ENCODE measurements at places on chromosomes 16 and 17. TPM values are rescaled to one million over a fixed set of nuclear protein-coding genes. Genes with fewer than 3 reads are reported as not detected.

DNA sequence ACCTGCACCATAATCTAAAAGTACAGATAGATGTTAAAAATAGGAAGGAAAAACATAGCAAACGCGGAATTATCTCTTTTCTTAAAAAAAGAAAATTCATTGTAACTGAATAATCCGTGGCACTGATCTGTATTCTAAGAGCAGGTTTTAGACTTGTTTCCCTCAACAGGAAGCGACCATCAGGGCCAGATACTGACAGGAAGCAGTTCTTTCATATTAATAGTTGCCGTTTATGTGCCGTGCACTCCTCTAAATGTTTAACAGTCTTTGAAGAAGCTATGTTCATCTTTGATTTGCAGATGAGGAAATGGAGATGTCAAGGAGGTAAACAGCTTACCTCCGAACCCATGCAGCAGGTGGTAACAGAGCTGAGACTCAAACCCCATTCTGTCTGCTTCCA, 23.6 kb downstream of the DYNLRB2 start:
- DNase-seq = no peak
- H3K4me3 ChIP-seq = no peak overlapping the region
- no peaks in the 10 kb centered on the region for H3K4me1 ChIP-seq
- no peaks in the 10 kb centered on the region for H3K27me3 ChIP-seq

DNA sequence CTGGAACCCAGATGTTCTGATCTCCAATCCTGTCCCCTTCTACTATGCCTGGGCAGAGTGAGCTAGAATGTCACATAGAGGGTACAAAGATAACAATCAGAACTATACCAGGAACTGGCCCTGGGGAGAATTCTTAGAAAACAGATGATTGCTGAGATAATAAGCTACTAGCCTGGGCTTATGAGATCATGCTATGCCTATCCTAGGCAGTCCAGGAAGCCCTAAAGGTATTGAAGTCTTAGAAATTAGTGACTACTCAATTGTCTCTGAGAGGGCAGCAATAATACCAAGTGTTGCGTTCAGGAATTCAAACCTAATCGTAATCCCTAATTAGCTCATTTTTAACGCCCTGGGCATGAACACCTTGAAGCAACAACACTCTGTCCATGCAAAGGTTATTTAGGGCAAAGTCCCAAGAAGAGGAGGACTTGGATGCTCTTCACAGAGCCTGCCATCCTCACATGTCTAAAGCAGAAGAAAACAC, 77.1 kb downstream of the MMD start:
- no peak overlapping the region for H3K4me3 ChIP-seq
- no peaks in the 10 kb centered on the region for H3K27me3 ChIP-seq
- H3K4me1 ChIP-seq = no peaks in the 10 kb centered on the region
- H3K36me3 ChIP-seq = no peaks in the 10 kb centered on the region
- H3K27ac ChIP-seq = no peak overlapping the region

- H3K36me3 ChIP-seq = no peaks in the 10 kb centered on the region
- H3K4me1 ChIP-seq = no peaks in the 10 kb centered on the region
- H3K27me3 ChIP-seq = no peaks in the 10 kb centered on the region
- no peak overlapping the region for H3K4me3 ChIP-seq
These were observed 187.0 kb downstream of the BCAS3 start for GRCh38 chr17:60864708-60865005.

DNA sequence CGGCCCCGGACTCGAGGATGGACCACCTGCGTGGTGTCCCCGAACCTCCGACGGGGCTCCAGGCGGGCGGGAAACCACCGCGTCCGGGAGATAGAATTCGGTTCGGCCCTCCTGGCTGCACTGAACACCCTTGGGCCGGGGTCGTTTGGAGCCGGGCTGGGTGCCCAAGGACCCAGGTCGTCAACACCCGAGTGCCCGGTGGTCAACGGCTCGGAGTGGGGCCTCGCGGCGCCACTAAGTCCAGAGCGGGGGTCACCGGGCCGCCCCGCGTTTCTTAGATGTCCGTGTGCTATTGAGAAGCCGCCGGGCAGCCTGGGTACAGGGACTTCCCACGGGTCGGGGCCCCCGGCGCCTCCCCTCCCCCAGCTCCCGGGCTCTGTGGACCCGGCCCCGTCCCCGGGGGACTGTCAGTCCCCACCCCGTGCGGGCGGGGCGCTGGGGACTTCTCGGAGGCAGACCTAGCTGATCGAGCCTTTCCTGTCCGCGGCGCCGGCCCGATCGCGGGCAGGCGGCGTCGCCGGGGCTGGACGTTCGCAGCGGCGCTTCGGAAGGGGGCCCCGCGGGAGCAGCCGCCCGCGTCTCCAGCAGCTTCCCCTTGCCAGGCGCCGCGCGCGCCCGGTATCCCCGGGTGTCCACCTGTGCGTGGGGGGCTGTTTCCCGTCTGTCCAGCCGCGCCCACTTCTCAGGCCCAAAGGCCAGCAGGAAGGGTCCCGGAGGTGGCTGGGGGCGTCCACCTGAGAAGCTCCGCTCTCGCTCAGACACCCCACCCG, 655 bp upstream of the NPTX1 start:
- H3K27me3 ChIP-seq = peaks cover 99% of the 10 kb centered on the region
- peaks cover 8% of the 10 kb centered on the region for H3K4me1 ChIP-seq
- no peak overlapping the region for H3K27ac ChIP-seq
- H3K36me3 ChIP-seq = no peaks in the 10 kb centered on the region
- peak; percentile 83 for DNase-seq

DNA sequence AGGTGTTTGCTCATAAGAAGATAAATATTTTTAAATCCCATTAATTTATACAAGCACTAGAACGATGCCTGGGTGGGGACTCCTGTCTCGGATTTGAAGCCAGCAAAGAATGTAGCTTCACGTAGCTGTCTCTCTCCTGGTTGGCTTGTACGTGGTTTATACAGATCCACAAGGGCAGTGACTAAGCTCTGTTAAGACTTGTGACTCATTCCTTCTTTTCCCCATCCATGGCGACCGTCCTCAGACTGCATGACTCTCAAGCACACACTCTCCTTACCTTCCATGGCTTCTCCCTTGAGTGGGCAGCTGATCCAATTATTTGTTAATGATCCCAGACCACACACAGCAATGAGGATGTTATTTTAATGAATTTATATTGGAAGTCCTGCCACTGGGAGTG, 679.7 kb upstream of the SOX9 start:
- no peaks in the 10 kb centered on the region for H3K4me1 ChIP-seq
- no peaks in the 10 kb centered on the region for H3K27me3 ChIP-seq
- no peak overlapping the region for H3K27ac ChIP-seq
- DNase-seq = no peak
- no peaks in the 10 kb centered on the region for H3K36me3 ChIP-seq

GRCh38 chr16:84570739-84571403, 47.0 kb downstream of the COTL1 start:
- no peak overlapping the region for H3K27ac ChIP-seq
- H3K4me3 ChIP-seq = no peak overlapping the region
- H3K27me3 ChIP-seq = no peaks in the 10 kb centered on the region
- no peak for DNase-seq
- H3K36me3 ChIP-seq = no peaks in the 10 kb centered on the region

DNA sequence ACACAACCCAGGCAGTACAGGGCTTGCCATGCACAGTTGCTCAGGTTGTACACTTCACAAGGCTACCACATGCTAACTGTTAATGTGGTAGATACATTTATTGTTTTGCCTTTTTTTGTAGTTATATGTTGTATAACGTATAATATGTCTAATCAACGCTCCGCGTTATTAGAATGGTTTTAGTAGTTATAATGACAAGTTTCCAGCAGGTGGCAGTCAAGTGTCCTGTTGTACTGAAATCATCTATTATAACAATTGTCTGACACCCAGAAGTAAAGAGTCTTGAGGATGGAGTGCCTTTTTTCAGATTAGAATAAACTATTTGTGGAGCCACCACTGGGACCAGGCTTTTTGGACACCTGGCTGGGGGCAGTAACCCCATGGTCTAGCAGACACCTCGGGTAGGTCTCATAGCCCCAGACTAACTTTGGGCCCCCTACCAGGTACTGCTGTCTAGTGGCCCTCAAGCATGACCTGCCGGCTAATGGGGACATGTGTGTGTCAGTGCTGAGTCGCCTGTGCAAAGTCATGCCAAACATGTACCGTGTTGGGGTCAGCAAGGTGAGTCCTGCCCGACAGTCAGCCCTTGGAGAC, 32.8 kb downstream of the MYO15A start:
- DNase-seq = no peak
- H3K27me3 ChIP-seq = no peaks in the 10 kb centered on the region
- no peak overlapping the region for H3K27ac ChIP-seq
- no peaks in the 10 kb centered on the region for H3K36me3 ChIP-seq
- H3K4me3 ChIP-seq = no peak overlapping the region

DNA sequence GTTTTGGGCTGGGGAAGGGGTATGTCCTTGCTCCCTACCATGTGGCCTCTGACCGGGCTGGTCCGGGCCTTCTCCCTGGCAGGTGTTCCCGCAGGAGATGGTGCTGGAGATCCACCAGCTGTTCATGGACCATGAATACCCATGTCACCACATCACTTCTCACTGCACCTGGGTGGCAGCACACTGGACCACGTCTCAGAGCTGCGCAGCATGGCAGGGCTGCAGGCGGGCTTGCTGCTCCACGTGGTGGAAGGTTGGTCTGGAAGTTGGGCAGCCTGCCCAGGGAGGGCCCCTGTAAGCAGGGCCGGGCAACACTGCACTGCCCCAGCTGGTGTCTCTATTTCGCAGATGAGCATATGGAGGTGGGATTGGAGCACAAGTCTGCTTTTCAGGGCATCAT, 169.5 kb upstream of the ZNF267 start:
- H3K36me3 ChIP-seq = peaks cover 41% of the 10 kb centered on the region
- DNase-seq = no peak
- H3K27ac ChIP-seq = no peak overlapping the region
- H3K4me3 ChIP-seq = no peak overlapping the region
- H3K4me1 ChIP-seq = peaks cover 4% of the 10 kb centered on the region

GRCh38 chr17:57995076-57995956, 7.3 kb upstream of the VEZF1 start:
- DNase-seq = peak; percentile 91
- H3K4me3 ChIP-seq = no peak overlapping the region
- peaks cover 40% of the 10 kb centered on the region for H3K36me3 ChIP-seq
- peaks cover 14% of the 10 kb centered on the region for H3K4me1 ChIP-seq
- H3K27me3 ChIP-seq = no peaks in the 10 kb centered on the region

GRCh38 chr17:13909901-13910519, 159.3 kb upstream of the COX10 start:
- no peak overlapping the region for H3K4me3 ChIP-seq
- no peaks in the 10 kb centered on the region for H3K27me3 ChIP-seq
- no peaks in the 10 kb centered on the region for H3K4me1 ChIP-seq
- H3K27ac ChIP-seq = no peak overlapping the region
- H3K36me3 ChIP-seq = no peaks in the 10 kb centered on the region

DNA sequence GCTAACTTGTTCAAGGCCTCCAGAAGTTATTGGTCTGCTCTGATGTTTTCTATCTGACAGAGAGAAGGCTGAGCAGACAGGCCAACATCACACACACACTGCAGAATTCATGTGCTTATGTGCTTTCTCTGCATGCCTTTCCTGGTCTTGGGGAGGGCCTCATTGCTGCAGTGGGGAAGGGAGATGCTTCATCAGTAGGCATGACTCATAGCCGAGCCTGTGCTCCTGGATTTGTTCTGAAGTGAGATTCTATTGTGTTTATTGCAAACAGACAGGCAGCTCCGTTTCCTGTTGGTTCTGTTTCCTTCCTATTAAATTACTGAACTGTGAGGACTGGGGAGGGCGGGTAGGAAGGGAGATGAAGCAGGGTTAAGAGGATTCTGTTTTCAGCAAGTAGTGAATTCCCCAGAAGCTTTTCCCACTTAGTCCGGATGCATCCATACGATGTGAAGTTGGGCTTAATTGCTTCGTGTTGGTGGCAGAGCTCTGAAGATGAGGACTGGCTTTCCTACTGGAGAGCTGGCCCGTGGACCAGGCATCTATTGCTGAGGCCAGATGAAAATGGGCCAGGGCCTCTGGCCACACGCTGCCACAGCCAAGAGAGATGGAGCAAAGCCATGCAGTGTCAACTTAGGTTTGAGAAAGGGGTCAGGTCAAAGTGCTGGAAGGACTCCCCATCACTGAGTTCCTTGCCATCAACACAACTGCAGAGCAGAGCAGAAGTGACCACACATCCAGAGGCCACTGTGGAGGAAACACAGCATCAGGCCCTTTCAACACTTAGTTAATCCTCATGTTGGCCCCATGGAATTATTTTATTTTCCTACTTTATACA, 179.3 kb downstream of the UTP18 start:
- DNase-seq = peak; percentile 50
- H3K36me3 ChIP-seq = no peaks in the 10 kb centered on the region
- peaks cover 2% of the 10 kb centered on the region for H3K4me1 ChIP-seq
- H3K4me3 ChIP-seq = no peak overlapping the region
- H3K27ac ChIP-seq = no peak overlapping the region

DNA sequence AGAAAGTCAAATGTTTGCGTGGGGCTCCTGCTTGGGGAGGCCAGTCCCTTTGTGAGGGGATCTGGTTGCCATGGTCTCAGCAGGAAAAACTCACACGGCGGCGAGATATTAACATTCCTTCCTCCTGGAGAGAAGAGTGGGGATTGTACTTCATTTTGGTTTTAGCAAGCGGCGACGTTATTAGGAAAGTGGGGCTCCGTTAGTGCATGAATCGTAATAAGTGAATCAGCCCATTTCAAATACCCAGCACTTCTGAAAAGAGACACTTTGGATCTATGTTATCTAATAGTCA, 41.6 kb upstream of the METRNL start:
- no peak overlapping the region for H3K4me3 ChIP-seq
- DNase-seq = no peak
- no peaks in the 10 kb centered on the region for H3K27me3 ChIP-seq
- H3K36me3 ChIP-seq = peaks cover 6% of the 10 kb centered on the region

DNA sequence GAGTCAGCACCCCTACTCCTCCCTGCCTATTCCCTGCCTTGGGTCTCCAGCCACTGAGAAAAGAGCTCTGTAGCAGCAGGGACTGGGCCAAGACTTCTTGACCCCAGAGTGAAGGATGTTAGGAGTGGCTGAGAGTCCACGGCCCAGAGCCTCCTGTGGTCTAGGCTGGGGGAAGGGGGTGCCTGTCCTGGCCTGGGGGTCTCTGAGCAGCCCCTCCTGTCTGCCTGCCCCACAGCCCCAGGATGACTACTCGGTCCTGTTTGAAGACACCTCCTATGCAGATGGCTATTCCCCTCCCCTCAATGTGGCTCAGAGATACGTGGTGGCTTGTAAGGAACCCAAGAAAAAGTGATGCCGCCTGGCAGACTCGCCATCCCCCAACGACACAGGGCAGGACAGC, 5.5 kb downstream of the SULT1A2 start:
- no peaks in the 10 kb centered on the region for H3K27me3 ChIP-seq
- no peak for DNase-seq
- H3K4me3 ChIP-seq = no peak overlapping the region

GRCh38 chr16:27205423-27206065, 2.2 kb downstream of the KDM8 start:
- H3K4me1 ChIP-seq = peaks cover 11% of the 10 kb centered on the region
- H3K27ac ChIP-seq = no peak overlapping the region
- H3K27me3 ChIP-seq = no peaks in the 10 kb centered on the region
- no peaks in the 10 kb centered on the region for H3K36me3 ChIP-seq
- no peak overlapping the region for H3K4me3 ChIP-seq

GRCh38 chr17:42179911-42180410, 981 bp downstream of the KCNH4 start:
- no peaks in the 10 kb centered on the region for H3K4me1 ChIP-seq
- peak overlapping the region; percentile 68 for H3K4me3 ChIP-seq
- DNase-seq = peak; percentile 96
- no peaks in the 10 kb centered on the region for H3K36me3 ChIP-seq
- peaks cover 68% of the 10 kb centered on the region for H3K27me3 ChIP-seq

Gene LRRC75A
- total RNA-seq = 2.4 TPM

Gene GALR2
- not detected for total RNA-seq

Gene C17orf67
- 1.8 TPM for total RNA-seq

Gene TRIM25
- 19.7 TPM for total RNA-seq

Gene NR1D1
- total RNA-seq = 2.6 TPM

Gene DPEP3
- 3.2 TPM for total RNA-seq

Gene DCUN1D3
- total RNA-seq = 22.7 TPM

Data from endodermal cell (in vitro differentiated cells).